Pancreas (tissue), 10 donors: ENCODE measurements at places on chromosomes 6 and 20.

DNA sequence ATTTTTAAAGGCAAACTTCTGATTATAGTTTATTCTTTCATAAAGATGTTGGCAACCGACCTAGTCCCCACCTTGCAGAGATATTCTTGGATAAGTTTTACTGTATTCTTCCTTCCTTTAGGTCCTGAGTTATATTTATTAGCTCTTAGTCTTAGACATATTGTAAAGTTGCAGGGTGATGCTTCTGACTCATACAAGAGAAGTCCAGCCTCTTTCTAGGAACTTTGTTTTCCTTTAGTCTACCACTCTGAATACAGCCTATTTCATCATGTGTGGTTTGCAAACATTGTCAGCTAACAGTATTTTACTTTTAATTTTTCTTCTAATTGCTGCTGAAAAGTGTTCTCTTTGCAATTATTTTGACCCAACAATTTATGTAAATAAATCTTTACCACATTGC is 686.7 kb downstream of the COL12A1 start:
- no peak for DNase-seq

DNA sequence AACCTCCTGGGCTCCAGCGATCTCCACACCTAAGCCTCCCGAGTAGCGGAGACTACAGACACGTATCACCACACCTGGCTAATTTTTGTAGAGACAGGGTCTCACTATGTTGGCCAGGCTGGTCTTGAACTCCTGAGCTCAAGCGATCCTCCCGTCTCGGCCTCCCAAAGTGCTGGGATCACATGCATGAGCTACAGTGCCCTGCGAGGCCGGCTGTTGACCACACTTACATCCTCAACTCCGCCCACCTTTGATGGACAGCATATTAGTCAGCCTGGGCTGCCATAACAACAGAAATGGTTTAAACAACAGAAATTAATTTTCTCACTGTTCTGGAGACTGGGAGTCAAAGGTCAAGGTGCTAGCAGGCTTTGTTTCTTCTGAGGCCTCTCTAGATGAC is 107.7 kb downstream of the JPH2 start:
- no peak for DNase-seq

- DNase-seq, result no peak
Measured at GRCh38 chr20:53940360-53940702, 130.1 kb downstream of the BCAS1 start.

GRCh38 chr20:3705970-3706739 is 6.2 kb downstream of the SIGLEC1 start:
- no peak for DNase-seq

- DNase-seq, result peak; percentile 61
Measured at GRCh38 chr6:152241013-152241766, 396.0 kb downstream of the SYNE1 start.

DNA sequence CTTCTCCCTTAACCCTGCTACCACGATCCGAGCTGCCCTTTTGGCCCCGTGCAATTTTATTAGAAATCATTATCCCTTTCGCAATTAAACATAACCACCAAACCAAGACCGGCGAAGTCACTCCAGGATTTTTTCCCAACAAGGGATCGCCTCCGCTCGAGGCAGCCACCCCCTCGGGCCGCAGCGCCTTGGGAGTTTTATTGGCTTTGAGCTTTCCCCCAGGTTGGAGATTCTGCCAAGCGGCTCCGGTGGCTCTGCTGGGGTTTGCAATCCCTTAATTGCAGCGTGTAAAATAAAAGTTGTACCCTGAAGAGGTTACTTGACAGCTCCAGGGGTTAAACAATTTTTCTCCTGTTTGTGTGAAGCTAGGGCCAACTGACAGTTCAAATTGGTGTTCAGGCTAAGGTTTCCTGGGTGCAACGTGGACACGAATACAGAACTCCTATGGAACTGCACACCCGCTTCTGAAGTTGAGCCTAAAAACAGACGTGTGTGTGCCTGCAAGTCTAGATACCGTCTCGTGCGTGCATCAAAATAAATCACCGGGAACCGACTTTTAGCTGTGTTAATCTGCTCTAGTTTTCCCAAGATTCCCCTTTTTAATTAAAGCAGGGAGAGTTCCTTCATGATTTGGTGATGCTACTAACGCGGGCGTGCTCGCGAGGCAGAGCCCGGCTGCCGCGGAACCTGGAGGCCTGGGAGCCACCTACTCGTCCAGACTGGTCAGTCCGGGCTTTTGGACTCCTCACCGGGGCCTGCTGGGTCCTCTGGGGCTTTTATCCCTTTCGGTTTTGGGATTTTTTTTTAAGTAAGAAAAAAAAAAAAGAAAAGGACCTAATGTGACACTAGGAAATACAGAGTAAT is 975 bp upstream of the TFAP2A start:
- no peak for DNase-seq

DNA sequence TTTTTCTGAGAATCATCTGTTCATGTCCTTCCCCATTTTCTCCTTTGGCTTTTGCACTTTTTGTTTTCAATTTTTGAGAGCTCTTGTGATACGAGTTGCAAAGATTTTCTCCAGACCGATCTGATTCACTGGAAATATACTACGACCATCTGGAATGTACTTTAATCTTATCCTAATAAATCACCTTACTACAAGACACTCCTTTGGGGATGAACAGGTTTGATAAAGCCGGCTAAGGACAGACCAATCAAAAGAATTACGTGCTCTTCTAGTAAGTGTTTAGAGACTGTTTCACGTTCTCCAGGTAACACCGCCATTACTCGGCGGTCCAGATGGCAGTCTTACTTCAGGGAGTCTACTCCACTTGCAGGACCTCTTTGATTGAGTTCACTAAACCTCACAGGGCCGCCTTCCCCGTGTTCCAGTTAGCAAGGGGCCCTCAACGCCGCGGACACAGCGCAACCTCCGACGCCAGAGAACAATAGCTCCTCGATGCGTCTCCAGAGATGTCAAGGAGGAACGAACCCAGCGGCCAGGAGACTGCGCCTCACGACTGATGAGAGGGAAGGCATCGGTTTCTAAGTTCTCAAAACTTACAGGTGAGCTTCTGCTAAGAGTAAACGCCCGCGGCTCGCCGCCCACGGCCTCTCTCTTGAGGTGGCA is 920 bp upstream of the WTAP start:
- no peak for DNase-seq
